ENCODE measurements at places on chromosomes 13 and 19.

DNA sequence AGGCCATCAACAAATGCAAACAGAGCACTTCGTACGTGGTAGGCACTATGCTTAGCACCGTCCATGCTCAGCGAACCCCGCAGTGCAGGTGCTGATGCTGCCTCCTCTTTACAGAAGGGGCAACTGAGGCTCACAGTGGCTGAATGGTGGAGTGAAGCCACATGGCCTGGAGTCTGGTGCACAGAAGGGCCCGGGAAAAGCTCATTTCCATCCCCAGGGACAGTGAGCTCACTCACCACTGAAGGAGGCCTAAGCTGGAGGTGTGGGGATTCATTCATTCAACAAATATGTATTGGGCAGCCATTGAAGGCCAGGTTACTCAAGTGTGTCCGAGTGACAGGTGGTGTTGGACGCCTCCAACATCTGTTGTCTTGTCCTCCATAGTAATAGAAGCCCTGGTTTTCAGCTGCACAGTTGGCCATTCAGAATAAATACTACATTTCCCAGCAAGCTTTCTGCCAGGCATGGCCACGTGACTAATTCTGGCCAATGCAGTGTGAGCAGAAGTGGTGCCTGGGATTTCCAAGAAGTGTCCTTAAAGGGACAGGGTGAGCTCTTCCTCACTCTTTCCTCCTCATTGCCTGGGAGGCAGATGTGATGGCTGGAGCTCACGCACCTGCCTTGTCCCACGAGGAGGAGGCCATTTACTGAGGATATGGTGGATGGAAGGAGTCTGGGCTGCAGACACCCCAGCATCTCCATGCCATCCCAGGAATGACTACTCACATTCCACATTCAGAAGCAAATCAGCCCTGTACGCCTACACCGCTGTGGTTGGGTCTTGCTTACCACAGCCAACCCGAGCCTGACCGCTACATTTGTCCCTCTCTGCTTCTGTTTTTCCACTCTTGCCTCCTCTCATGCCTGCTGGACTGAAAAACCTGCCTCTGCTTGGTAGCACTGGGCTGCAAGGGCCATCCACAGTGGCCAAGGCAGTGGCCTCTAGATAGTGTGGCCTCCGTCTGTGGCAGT lies 2.3 kb upstream of the ZNRF4 start:
- no peak for DNase-seq

DNA sequence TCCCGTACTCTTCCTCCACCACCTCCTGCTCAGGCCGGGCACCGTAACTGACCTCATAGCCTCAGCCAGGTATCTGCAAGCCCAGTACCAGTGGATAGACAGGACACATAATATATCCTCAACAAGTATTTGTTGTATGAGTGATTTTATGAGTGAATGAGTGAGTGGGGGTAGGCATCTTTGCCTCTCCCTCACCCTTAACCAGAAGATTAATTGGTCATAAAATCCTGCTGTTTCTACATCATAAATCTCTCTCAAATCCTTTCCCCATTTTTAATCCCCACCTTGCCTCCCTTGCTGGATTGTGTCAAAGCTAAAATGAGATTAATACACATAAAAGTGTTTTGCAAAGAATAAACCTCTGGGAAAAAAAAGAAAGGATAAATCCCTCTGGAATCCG lies 44.4 kb upstream of the HMGB1 start:
- DNase-seq, result no peak

DNA sequence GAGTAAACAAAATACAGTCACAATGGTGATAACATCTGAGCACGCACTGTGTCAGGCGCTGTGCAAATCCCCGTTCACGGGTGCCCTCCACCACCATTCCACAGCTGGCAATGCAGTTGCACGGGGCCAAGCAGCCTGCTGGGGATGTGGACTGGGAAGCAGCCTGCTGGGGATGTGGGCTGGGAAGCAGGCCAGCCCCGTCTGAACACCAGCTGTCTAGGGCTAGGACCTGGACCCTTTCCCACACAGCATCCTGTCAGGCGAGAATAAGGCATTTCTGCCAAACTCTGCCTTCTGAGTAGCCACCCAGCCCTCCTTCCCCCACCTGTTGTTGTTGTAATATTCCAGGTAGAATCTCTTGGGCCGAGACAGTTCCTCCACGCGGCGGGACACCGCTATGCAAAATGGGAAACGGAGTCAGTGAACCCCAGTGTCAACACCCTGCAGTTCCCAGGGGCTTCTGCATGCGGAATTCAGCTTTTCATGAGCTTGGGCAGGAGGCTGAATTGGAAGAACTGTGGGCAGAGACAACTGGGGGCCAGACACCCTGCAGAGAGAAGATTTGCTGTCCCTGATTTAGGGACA lies 27.8 kb upstream of the MIER2 start:
- DNase-seq, result no peak

GRCh38 chr13:61052175-61052574 lies 363.5 kb downstream of the PCDH20 start:
- DNase-seq, result no peak

DNA sequence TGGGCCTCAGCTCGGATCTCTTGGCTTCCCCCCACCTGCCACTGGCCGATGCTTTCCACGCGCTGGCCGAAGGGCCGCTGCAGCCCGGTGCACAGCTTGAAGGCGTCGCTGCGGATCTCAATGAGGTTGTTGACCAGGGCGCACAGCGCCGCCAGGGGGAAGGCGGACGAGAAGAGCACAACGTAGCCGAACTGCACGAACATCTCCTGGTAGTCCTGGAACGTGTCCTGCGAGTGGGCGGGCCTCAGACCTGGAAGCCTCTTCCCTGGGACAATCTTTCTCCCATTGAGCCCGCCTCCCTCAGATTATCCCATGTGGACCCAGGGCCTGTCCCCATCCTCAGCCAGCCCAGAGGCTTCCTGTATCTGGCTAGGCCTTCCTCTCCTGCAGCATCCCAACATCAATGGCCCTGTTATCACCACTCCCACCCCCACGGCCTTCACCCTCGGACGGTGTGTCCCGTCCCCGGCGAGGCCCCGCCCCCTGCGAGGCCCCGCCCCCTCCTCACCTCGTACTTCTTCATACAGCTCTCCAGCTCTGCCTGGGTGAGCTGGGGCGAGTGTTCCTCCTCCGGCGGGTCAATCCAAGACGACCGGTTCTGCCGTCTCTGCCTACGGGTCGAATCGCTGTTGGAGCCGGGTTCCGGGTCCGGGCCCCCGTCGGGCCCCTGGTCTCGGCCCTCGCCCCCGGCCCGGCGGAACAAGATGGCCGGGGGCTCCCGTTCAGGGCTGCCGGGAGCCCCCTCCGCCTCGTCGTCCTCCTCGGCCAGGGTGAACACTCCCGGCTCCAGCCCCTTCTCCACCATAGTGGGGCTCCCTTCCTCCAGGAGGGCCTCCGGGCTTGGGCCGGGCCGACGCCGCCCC lies 6.8 kb downstream of the ANO8 start:
- DNase-seq, result no peak

DNA sequence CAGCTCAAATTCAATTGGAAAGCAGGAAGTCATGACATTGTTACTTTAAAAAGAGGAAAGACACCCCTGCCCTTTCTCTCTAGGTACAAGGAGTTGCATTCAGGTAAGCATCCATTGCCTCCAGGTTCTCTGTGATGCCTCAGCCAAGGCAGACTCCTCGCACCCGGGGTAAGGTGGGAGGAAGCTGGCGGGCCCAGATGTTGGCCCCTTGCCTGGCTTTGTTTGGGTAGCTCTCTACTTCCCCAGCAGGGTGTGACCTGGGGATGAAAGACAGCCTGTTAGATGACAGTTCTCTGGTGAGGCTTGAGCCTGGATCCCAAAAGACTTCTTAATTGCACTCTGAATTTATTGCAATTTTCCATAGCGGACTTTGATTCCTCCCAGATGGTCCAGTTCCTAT lies 25.6 kb downstream of the SHISA2 start:
- DNase-seq, result no peak

DNA sequence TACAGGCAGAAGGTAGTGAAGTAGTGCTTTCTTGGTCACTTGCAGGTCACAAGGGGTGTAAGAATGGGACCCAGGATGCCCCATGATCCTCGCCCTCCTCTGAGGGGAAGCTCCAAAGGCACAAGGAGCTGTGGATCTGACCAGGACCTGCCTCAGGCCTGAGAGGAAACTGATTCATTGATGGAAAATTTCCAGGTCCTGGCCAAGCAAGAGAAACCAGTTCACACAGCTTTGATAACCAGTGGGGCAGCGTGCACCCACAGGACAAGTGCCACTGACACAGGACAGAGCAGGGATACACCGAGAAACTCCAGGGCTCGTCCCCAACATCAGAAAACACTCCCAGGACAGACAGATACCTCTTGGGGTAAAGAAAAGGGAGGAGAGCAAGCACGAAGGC lies 177.1 kb downstream of the RBM26 start:
- no peak for DNase-seq

- DNase-seq, result peak; percentile 88
These were observed at the start of gene ZNF880 for GRCh38 chr19:52369559-52370340. TSS of gene ZNF880 (plus strand) at chr19:52369923. CDS start at chr19:52369966, 43 bp downstream.

GRCh38 chr13:112898621-112899280 lies 70.3 kb upstream of the MCF2L start:
- DNase-seq, result no peak

- DNase-seq, result peak; percentile 62
These were observed 4.8 kb downstream of the TSKS start for GRCh38 chr19:49758292-49758691.

- no peak for DNase-seq
These were observed 13.9 kb downstream of the FCHO1 start for GRCh38 chr19:17765069-17765618.

All from T1000 (cell line).